ENCODE measurements at places on chromosomes 12 and 14. TPM values are rescaled to one million over a fixed set of nuclear protein-coding genes. Genes with fewer than 3 reads are reported as not detected.

GRCh38 chr12:49543221-49543913, 4.5 kb downstream of the KCNH3 start:
- no peak overlapping the region for H3K27ac ChIP-seq
- DNase-seq = no peak
- no peak overlapping the region for H3K4me3 ChIP-seq
- peaks cover 5% of the 10 kb centered on the region for H3K4me1 ChIP-seq
- peaks cover 4% of the 10 kb centered on the region for H3K27me3 ChIP-seq

GRCh38 chr12:12608557-12608957, 3.1 kb upstream of the CREBL2 start:
- H3K27ac ChIP-seq = no peak overlapping the region
- H3K4me3 ChIP-seq = no peak overlapping the region
- no peak for DNase-seq

Gene SLC35E3
- 1.7 TPM for total RNA-seq

GRCh38 chr12:116534311-116535121, 24.7 kb upstream of the MAP1LC3B2 start:
- H3K4me1 ChIP-seq = peaks cover 48% of the 10 kb centered on the region
- H3K27ac ChIP-seq = peak overlapping the region; percentile 90
- H3K36me3 ChIP-seq = no peaks in the 10 kb centered on the region
- DNase-seq = no peak
- no peaks in the 10 kb centered on the region for H3K27me3 ChIP-seq

DNA sequence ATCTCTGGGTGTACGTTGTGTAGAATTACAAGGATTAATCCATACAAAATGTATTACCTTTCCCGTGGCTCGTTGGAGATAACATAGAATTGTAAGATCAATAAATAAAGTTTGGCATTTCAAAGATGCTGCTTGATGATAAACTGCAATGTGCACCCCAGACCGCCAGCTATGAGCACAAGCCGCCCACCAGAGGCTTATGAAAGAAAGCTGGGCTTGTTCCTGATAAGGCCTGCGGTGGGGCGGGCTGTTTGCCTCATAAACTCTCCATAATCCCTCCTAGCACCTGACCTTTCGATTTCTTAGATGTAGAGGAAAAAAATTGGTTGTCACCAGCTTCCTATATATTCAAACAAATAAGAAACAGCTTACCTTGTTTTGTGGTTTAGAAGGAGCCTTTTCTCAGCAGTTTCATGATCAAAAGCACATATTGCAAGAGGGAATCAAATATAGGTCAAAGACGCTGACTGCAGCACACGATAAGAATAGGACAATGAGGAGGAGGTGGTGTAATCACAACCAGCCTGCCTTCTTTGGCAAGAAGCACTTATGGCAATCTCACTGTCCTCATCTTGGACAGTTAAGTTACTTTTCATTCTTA, 293.6 kb downstream of the RMST start:
- peaks cover 58% of the 10 kb centered on the region for H3K4me1 ChIP-seq
- H3K27ac ChIP-seq = peak overlapping the region; percentile 59
- no peak for DNase-seq
- no peaks in the 10 kb centered on the region for H3K36me3 ChIP-seq
- H3K27me3 ChIP-seq = no peaks in the 10 kb centered on the region

DNA sequence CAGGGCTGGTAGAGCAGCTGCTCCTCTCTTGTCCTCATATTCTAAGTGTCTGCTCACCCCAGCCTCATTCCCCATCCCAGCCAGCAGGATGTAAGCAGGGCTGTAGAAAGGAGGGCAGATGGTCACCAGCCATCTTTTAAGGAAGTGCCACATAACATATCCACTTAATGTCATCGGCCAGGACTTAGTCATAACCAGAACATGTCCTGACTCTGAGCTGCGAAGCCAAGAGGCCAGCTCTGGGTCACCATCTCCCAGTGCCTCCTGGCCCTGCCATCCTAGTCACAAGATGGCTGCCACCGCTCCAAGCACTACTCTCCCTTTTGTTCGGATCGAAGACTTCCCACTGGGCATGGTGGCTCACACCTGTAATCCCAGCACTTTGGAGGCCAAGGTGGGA, 123.9 kb downstream of the PLXNC1 start:
- peaks cover 12% of the 10 kb centered on the region for H3K4me1 ChIP-seq
- H3K27ac ChIP-seq = no peak overlapping the region
- no peaks in the 10 kb centered on the region for H3K27me3 ChIP-seq
- no peak for DNase-seq

Gene SIX6
- not detected for total RNA-seq

Gene LTBP2
- 88.4 TPM for total RNA-seq

Gene GLIPR1L1
- total RNA-seq = not detected

Gene CEBPE
- total RNA-seq = not detected

- no peak overlapping the region for H3K27ac ChIP-seq
- H3K4me3 ChIP-seq = no peak overlapping the region
- H3K4me1 ChIP-seq = peaks cover 6% of the 10 kb centered on the region
Measured at GRCh38 chr12:19894050-19894449, 454.8 kb downstream of the AEBP2 start.

Gene CLEC4D
- not detected for total RNA-seq
